ENCODE measurements at places on chromosomes 7 and 10. TPM values are rescaled to one million over a fixed set of nuclear protein-coding genes. Genes with fewer than 3 reads are reported as not detected.

DNA sequence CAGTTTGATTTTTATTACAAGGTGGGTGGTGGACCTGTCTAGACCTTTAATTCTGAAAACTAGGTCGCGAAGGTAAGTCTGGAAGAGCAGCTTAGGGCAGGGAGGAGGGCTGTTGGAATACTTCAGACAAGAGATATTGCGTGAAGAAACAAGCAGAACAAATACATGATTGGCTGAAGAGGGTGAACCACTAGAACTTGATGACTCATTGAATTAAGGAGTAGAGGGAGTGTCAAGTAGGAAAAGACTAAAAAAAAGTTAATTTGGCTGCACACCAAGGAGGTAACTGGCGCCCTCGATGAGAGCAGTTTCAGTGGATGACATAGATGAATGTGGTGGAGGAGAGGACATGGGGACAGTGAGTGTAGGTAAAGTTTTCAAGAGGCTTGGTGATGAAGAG is 41.3 kb downstream of the WNT2 start:
- H3K27me3 ChIP-seq = no peaks in the 10 kb centered on the region
- no peaks in the 10 kb centered on the region for H3K4me1 ChIP-seq
- H3K36me3 ChIP-seq = no peaks in the 10 kb centered on the region

Gene MEIG1
- total RNA-seq = not detected

Gene SP8
- not detected for total RNA-seq

Gene TBC1D12
- 12.9 TPM for total RNA-seq

Gene ACSL5
- total RNA-seq = 44.0 TPM

Gene FRAT2
- total RNA-seq = 21.3 TPM

DNA sequence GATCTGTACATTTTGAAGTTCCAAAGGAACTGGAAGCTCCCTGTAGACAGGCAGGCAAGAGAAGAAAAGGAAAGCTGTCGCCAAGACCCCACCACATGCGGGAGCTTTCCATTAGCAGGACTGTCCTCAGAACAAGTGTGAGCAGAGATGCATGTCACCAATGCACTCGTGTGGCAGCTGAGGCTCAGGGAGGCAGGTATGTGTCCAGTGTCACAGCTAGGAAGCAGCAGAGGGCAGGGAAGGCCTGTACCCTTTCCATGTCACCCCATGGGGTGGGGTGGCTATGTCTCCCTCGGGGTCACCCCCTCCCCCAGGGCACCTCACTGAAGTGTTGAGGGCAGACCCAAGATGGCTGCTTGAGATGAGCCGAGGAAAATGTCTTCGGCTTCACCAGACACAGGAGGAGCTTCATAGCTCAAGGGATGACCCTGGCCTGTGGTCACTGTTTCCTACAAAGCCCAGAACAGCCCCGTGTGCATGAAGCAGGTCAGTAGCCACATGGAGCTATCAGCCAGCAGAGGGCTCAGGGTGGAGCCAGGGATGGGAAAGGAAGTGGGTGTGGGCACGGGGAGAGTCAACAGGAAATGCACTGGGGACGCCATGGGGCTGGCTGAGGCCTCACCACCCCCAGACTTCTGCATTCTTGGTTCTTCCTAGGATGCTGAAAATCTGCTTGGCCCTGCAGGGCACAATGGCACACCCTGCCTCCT is 96.6 kb downstream of the FAM53B start:
- peaks cover 63% of the 10 kb centered on the region for H3K4me1 ChIP-seq
- no peak overlapping the region for H3K4me3 ChIP-seq
- no peaks in the 10 kb centered on the region for H3K27me3 ChIP-seq
- no peaks in the 10 kb centered on the region for H3K36me3 ChIP-seq
- H3K27ac ChIP-seq = peak overlapping the region; percentile 50
